NCI-H2107 (cell line): ENCODE measurements at places on chromosomes 2 and 18.

DNA sequence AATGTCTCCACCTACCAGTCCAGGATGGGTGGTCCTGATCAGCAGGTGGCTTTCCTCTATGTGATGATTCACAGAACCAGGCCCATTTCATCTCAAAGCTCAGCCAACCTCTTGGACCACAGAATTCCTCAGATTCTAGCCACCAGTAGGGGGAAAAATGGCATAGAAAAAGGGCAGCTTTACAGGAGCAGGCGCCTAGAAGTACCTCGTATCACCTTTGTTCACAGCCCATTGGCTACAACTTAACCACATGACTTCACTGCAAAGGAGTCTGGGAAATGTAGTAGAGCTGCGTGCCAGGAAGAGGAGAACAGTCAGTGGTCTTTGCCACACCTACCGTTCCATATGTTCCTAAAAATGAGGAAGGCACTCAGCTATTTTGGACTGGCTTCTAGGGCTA lies 62.8 kb upstream of the DTNA start:
- no peak for DNase-seq

DNA sequence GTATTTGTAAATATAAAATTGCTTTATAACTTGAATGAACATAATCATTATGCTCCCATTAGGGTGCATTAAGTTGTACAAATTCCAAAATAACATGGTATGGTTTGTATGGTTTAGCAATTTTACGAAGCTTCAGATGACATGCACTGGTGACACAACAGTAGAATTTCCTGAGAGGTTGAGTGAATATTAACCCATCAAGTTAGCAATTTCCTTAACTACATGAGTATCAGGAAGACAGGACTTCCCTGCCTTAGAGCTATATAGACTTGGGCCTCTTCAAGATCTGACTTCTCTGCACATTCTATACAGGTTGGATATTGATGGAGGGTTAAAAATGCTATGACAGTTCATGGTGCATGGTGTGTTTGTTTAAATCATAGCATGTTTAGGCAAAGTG lies 60.2 kb downstream of the ZC3H6 start:
- DNase-seq = no peak

GRCh38 chr2:154489266-154489858 lies 209.1 kb upstream of the KCNJ3 start:
- no peak for DNase-seq

DNA sequence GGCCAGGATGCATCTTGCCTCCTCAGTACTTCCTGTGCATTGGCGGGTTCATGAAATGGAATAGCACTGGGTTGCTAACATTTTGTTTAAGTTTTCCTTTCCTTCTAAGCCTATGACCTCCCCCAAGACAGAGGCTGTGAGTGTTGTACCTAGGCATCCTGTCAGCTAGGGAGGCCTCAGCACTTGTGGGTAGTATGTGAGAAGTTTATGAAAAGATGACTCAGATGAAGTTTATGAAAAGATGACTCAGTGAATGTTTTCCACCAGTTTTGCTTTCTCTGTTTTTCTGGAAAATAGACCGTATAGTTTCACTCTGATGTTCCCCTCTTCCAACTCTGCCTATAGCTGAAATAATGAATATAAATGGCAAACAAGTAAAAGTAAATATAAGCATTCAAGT lies 412.9 kb downstream of the TMEM182 start:
- DNase-seq = no peak

DNA sequence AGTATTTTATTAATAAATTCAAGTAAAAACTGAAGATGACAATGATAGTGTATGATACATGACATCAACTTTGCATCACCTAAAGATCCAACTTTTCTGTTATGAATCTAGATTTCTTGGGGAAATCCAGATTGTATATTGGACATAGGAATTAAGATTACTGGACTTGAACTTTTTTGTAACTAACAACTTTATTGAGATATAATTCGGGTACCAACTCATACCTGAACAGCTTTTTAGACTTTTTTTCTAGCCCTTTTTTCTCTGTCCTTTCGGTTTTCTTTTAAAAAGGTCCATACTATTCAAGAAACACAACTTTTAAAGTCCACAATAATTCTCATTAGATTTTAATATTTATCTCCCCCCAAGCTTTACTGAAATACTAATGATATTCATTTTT lies 1.1 kb upstream of the SOCS6 start:
- no peak for DNase-seq

DNA sequence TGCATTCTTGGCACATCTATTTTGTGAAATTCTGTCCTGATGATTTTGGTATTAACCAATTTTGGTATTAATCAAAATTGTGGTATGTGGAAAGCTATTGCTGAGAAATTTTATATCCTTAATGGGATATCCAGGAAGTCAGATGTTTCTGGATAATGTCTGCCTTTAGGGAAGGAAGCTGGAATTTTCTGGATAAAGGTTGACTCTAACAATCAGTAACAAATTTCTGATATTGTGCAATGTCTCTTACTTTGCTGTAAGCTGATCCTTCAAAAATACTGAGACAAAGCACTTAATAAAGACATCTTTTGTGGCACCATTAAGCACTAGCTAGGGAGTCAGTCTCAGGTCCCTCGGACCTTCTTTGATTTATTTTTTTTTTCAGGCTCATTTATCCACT lies 100.8 kb upstream of the UGP2 start:
- DNase-seq = no peak

DNA sequence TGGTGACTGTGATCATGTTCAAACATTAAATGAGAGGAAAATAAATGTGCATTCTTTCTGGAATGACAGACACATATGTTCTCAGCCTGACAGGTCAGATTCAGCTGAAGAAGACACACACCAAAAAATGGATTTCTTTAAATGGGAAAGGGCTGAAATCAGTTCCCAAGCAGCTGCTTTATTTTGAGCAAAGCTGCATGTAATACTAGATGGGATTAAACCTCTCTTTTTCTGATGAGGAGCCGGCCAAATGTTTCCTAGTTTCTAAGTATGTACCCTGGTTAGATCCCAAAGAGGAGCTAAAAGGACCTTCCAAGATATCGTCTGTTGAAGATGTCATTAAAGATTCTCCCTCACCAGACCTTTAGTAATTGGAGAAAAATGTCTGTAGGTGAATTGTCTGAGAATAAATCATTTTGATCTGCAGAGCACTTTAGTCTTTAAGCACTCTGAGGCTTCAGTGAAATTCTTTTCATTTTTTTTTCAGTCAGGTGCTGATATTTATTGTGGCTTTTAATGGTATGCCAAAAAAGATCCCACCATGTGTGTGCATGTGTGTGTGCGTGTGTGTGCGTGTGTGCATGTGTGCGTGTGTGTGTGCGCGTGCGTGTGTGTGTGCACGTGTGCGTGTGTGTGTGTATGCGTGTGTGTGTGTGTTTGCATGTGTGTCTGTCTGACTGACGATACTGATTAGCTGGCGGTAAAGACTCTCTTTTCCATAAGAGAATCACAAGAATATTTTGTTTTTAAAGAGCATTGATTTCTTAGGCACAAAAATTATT lies 175.8 kb downstream of the IRS1 start:
- no peak for DNase-seq

DNA sequence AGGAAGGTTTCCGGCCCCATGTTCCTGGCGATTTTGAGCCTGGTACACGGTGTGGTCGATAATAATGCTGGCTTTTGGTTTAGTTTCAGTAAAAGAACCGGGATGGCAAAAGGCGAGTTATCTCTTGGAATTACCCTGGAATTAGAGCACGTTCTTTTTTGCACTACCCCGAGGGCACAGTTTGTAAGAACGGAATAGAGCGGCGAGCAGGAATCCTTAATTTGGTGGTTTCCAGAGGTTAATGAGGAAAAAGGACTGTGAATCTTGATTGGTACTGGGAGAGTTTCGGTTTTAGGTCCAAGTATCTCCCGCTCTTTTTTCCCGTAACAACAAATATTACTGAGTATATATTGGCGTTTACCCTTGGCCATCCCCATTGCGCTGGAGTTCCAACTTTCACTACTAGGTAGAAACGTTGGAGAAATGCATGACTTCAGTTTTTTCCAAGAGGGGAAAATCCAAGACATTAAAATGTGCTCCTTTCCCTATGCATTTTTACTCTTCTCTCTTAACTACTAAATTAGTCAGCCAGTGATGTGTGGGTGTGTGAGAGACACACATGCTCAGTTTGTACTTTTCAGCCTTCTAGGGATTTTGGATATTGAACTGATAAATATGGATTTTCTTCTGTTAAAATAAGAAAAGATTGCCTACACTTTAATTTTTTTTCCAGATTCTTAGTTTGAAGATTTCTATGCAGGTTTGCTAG lies 160.8 kb downstream of the AGPS start:
- no peak for DNase-seq

GRCh38 chr2:64594226-64594989 lies 59.3 kb downstream of the SERTAD2 start:
- DNase-seq = no peak

GRCh38 chr2:128585706-128586105 lies 267.0 kb upstream of the HS6ST1 start:
- DNase-seq = no peak

- DNase-seq = no peak
These were observed 105.3 kb downstream of the HDAC4 start for GRCh38 chr2:239295377-239296019.

DNA sequence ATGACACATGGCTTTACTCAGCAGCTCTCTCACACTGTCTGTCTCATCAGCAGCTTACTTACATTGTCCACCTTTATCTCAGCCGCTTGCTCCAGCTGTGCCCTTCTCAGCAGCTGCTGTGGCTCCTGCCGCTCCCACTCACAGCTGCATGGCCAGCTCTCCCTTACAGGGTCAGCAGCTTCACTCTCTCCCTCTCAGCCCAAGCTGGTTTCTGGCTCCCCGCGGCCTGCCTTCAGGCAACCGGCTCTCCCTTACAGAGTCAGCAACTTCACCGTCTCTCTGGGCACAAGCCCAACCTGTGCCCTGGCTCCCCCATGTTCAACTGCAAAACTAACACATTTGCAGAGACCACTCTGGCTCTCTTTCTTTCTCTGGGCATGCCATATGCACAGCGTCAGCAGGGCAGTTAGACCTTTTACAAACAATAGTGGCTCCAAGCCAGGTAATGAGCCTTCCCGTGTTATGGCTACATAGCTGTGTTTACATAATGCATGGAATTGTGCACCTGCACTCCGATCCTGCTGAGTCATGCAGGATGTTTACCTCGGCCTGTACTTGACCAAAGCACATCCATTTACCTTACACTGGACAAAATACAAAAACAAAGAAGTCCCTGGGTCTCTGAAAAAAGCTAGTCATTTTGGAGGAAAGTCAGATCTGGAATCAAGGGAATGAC lies 167.3 kb downstream of the DOK6 start:
- no peak for DNase-seq

DNA sequence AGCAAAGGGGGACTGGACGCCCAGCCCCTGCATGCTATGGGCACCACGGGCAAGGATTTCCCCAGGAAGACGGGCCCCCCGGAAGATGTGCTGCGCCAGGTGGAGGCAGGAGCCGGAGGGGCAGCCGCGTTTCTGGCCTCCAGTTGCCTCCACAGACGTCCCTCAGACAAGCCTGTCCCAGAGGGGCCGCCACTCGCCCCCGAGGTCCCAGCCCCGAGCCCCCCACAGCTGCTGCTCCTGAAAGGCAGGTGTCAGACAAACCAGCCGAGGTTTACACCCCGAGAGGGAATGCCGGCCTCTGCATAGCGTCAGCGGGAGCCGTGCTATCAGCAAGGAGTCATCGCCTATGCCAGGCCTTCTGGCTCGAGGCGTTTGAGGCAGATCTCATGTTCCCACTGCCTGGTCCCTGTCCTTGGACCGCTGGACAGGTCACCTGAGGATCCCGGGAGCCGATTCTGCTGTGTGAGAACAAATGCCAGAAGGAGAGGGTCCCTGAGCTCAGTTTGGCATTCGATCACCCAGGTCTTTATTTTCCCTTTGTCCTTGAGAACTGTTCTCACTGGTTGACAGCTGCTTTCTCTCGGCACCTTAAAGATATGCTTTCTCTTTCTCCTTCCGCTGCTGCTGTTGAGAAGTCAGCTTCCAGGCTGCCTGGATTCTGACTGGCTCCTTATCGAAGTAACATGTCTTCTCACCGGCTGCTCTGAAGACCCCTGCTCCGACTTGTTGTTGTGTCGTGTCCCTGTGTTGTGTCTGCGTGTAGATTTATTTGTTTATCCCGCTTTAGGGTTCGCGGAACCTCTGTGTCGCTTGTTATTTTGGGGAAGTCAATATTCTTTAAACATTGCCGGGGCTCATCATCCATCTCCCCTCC lies 20.6 kb downstream of the CROCC2 start:
- no peak for DNase-seq

- no peak for DNase-seq
These were observed 67.5 kb downstream of the GALNT13 start for GRCh38 chr2:153939124-153939796.

DNA sequence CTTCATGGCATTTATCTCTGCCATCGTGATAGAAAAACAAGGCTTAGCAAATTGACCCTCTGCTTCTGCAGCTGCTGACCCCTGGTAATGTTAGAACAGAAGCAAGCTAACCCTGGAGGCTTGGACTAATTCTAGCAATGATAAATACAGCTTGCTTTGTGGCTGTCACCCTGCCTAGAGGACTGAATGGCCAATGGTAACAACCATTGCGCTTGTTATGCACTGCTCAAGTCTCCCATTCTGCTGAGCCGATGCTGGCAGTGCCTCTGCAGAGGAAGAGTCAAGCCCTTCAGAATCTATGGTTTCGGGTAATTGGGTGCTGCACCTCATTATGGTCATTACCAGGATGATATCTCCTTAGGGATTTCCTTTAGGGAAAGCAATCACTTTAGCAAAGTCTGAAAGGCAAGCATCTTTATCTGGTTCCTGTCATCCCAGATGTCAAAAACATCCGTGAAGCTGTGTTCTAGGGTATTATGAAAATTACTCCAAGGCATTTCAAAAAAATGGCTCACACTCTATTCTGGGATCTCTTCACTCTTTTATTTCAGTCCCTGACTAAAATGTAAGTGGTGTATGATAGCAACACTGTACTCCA lies 186.8 kb upstream of the DLGAP1 start:
- no peak for DNase-seq

DNA sequence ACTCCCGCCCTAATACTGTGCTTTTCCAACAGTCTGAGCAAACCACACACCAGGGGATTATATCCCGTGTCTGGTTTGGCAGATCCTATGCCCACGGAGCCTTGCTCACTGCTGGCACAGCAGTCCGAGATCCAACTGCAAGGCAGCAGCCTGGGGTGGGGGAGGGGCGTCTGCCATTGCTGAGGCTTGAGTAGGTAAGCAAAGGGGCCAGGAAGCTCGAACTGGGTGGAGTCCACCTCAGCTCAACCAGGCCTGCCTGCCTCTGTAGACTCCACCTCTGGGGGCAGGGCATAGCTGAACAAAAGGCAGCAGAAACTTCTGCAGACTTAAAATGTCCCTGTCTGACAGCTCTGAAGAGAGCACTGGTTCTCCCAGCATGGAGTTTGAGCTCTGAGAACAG lies 44.2 kb downstream of the LNPK start:
- DNase-seq = no peak

DNA sequence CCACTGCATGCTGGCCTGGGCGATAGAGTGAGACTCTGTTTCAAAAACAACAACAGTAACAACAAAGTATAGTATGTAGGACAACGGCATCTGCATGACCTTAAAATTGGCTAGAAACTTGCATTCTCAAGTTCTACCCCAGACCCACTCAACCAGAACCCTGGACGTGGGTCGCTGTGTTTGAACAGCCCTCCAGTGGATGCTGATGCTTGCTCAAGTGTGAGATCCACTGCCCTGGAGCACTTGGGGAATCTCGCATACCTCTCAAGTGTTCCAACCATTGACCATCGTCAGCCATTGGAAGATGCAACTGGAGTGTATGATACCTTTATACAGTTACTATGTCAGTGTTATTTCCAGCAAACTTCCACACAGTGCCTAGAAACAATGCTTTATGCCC lies 435.9 kb downstream of the DCDC2C start:
- no peak for DNase-seq
